ENCODE measurements at places on chromosomes 2 and 18. TPM values are rescaled to one million over a fixed set of nuclear protein-coding genes. Genes with fewer than 3 reads are reported as not detected.

- no peak for DNase-seq
Observed at GRCh38 chr2:77395011-77395410, 127.2 kb downstream of the LRRTM4 start.

DNA sequence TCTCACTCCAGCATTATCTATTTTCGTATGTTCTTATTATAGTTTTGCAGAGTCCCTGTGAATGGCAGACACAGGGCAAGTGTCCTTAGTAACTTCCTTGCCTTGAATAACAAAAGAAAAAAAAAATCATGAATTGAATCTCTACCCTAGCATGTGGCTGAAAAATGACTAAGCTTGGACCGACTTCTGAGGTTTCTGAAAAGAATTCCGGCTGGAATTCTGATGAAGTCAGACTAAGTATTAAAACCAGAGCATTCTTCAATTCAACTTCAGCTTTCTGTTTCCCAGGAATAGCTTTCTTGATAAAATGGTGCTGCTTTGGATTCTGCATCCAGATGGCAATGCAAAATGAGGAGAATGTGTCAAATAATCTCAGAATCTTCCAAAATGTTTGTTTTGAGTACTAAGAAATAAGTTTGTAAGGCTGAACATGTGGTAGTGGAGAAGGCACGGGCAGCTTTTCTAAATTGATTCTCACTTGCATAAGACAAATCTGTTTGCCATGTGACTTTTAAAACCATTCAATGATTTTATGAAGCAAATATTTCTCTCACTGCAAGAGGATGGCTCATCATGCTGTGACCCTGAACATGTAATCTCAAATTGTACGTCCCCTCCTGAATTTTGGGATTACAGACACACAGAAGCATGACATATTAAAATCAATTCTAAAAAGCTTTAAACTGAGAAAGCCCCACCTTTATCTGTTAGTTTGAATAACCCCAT is 1462.8 kb upstream of the LRRTM1 start:
- DNase-seq, result no peak

DNA sequence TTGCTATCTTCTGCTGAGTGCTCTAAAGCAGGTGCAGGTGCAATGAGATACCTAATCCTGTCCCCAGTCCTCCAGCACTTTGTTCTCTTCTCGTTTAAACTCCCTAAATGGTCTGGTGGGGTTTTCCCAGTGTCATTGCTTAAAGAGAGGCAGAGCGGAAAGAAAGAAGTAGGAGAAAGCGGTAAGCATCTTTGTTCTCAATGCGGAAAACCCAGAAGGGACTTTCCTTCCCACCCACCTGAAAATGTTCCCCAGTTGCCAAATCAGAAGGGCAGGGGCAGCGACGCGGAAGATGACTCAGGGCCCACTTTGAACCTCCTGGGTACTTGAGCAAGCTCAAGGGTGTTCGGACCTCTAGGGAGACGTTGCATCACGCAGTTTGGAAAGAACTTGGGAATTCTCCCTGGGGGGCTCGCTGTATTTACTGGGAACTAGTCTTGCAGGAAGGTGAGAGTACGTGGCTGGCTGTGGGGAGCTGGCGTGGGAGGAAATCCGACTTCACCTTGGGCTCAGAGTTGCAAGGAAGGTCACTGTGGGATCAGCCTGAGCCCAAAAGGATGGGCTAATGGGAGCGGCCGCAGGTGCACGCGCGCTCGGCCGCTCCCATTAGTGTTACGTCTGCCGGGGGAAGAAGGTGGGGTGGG is 589 bp upstream of the SGPP2 start:
- DNase-seq, result no peak

GRCh38 chr2:109736177-109736827 is 57.8 kb upstream of the RGPD5 start:
- DNase-seq, result no peak

- no peak for DNase-seq
Observed at GRCh38 chr2:67895227-67895941, 167.4 kb downstream of the C1D start.

DNA sequence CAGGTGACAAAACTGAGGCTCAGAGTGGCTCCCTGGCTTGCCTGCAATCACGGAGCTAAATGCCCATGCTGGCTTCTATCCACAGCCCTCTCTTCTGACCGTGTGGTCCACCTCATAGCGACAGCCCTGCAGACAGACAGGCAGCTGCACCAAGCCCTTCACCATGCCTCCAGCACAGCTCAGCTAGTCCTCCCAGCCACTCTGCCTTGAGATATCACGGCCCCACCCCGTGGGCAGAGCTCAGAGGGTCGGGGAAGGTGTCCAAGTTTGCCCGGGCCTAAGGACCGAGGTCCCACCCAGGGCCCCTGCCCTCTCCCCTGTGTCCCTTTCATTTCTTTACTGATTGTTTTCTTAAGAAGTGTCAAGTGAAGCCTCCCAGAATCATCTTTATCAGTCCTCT is 128.2 kb upstream of the GLI2 start:
- DNase-seq, result no peak

DNA sequence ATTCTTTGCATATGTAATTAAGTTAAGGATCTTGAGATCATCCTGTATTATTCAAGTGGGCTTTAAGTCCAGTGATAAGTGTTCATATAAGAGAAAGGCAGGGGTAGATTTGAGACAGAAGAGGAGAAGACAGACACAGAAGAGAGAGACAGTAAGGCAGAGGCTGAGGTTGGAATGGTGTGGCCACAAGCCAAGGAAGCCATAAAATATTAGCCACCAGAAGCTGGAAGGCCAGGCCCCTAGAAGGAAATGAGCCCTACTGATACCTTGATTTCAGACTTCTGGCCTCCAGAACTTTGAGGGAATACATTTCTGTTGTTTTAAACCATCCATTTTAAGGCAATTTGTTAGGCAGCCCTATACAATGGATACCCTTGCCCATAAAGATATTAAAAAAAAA is 66.9 kb upstream of the DLX2 start:
- DNase-seq, result no peak

Gene OTX1
- not detected for total RNA-seq

Gene SPTBN1
- 222 TPM for total RNA-seq

Gene MEIS1
- 3.4 TPM for total RNA-seq

Gene IL18R1
- 4.8 TPM for total RNA-seq

Measured in T-cell (primary cell).